Right hindlimb (tissue), 1 donor: ENCODE measurements at places on chromosomes 1 and 21.

GRCh38 chr1:8424539-8425116 is 106.7 kb downstream of the SLC45A1 start:
- no peak for DNase-seq

- no peak for DNase-seq
These were observed 347.4 kb upstream of the B3GALT2 start for GRCh38 chr1:193533853-193534252.

DNA sequence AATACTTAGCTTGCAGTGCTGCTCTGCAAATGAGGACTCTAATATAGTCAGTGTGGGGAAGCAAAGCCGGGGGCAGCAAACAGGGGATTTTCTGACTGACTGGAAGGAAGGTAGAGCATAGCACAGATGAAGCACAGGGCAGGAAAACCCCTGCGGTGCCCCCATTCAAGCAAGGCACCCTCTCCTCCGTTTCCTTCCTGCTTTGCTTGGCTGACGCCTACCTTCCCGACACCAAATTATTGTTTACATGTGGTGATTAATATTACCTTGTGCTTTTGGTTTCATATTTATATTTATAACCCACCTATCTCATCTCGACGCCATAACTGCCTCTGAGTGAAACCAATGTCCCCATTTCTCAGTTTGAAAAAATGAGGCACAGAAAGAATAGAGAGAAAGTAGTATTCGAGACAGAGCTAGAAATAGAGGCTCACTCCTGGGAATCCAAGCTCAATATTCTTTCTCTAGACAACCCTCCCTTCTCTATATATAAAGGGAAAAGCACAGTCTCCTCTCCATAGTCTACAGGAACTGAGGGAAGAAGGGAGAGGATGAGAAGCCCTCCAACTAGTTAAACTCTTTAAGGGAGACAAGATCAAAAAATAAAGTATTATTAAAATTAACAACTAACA is 41.3 kb downstream of the PIK3C2B start:
- no peak for DNase-seq

DNA sequence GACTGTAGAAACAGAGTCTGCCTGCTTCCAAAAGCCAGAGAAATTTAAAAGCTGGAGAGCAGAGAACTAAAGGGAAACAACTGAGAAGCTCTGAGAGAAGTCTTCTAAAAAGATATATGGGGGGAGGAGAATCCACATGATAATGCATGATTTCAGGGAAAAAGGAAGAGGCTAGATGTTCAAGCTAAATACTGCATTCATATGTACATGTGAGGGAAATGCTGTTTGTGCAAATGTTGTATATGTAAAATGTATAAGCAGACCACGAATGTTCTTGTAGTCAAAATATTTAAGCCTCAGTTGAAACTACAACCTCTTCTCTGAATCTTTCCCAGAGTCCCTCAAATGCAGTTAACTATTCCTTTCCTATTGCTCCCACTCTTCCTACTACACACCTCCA is 79.2 kb downstream of the AKT3 start:
- DNase-seq, result no peak

GRCh38 chr1:159436469-159436868 is 3.1 kb upstream of the OR10J1 start:
- no peak for DNase-seq

DNA sequence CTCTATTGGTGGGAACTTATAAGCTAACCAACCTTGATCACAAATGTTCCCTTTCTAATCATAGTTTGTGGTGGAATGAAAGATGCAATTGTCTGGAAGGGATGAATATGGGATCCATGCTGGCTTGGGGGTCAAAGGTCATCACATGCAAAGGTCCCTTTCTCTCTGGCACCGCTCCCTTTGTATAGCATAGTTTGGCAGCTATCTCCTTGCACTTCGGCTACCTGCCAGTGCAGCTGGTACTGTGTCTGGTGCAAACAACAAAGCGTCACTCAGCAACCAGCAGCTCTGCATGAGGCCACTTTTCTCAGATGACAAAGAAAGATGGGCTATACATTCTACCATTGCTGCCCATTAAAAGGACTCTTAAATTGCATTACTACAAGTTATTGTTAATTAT is 188.2 kb upstream of the NFIA start:
- DNase-seq, result peak; percentile 66

GRCh38 chr1:111660204-111661150 is 40.9 kb downstream of the RAP1A start:
- DNase-seq, result no peak

GRCh38 chr1:16727190-16728111 is 12.9 kb upstream of the RNU1-4 start:
- peak; percentile 16 for DNase-seq

GRCh38 chr1:157363660-157364140 is 188.6 kb downstream of the FCRL5 start:
- peak; percentile 44 for DNase-seq

DNA sequence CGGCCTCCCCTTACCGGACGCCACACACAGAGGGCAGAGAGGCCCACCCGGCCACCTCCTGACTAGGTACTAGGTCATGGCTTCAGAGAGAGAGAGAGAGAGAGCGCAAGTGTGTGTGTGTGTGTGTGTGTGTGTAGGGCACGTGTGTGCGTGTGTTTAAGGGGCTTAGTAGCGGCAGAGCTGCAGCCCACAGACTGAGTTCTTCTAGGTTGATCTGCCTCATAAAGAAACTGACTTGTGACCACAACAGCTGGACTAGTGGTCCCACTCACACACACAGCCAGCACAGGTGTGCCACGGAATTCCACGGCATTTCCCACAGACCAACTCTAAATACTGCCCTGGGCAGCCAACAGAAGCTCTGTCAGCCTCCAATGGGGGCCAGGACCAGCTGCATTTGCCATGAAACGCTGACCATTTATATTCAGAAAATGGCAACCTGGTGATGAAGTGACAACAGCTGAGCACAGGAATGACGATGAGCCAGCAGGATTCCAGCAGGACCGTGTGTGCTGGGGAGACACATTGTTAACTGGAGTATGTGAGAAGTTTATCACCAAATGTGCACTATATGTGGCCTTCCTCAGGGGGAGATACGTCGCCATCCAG is 38.8 kb upstream of the GPR153 start:
- no peak for DNase-seq

DNA sequence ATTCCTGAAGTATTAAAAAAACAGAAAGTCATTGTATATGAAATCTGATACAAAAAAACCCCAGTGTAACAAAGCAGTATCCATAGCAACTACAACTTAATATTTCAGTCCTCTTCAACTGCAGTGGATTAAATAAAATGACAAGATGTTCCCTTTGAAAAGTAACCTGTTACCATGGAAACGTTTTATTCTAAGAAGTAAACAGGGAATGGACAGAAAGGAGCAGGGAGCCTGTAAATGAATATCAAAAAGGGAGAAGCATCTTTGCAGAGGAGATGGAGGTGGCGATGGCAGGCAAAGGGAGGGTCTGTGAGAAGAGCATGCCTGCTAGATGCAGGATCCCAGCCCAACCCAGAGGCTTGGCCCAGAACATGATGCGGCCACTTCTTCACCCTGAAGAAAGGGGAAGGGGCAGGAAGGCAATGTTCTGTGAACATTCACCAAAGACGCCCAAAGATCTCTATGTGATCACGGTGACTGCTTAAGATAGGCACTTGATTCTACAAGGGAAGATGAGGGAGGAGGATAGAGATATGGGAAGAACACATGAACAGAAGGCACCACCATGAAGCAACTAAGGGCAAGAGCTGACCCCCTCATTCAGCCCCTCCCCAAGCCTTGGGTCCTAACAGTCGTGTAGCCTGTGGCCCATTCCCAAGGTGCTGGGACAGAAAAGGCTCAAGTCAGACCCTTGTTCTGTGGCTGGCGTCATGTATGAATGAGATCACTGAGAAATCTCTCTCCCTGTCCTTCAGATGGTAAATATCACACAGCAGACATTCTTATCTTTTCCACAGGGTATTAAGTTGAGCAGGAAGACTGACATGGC is 200.0 kb downstream of the SLC45A1 start:
- DNase-seq, result no peak

DNA sequence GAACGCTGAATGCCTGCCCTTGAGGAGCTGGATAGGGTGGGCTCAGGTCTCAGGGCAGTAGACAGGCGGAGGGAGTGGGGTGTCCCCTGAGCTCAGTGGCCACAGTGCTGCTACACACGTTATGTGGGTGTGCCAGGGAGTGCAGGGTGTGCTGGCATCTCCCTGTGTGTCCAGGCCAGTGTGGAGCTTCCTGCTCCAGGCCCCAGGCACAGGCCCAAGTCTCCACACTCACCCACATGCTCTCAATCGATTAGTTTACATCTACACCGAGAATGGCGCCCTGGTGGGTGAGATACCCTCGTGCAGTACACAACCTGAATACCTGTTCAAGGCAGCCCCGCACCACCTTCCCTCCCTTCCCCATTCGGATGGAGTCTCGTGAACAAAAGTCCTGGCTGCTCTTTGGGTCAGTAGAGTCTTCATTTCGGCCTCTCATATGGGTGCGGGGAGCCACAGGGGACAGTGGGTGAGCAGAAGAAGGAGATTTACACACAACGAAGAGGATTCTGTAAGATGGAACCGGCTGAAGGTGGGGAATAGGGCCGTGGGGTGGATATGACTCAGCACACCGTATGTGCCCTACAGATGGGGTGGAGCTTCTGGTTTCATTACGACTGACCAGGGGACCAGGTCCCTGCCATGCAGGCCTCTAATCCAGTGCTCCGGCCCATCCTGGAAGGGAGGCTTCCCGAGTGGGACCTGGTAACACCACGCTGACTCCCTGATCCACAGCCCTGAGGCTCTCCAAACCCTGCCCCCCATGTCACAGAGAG is 93.3 kb downstream of the SPSB1 start:
- DNase-seq, result no peak

DNA sequence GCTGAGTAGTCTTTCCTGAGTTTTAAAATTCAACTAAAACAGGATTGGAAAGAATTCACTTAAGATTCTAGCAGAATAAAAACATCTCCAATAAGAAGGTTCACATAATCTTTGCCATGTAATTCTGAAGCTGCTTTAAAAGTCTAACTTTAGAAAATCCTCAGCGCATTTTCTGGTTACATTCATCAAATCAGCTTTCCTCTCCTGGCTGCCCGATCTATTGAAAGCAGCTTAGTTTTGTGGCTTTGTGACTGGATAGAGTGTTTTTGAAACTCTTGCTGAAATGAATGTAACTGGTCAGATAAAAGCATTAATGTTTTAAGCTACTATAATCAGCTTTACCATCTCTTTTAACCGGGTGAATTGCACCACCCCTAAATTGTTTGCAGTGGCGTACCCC is 66.8 kb downstream of the DOP1B start:
- no peak for DNase-seq

DNA sequence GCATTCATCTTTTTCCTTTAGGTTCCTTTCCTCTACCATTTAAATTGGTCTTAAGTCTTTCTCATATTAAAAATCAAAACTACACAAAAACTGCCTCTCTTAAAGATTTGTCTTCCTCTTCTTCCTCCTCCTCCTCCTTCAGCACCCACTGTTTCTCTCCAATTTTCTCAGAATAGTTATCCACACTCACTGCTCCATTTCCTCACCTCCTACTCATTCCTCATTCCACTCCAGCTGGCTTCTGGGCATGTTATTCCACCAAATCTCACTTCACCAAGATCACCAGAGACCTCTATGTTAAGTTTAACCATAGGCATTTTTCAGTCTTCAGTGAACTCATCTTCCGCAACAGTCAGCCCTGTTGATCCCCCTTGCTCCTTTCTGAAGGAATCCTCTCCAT is 173.7 kb downstream of the SLC35F3 start:
- DNase-seq, result no peak

DNA sequence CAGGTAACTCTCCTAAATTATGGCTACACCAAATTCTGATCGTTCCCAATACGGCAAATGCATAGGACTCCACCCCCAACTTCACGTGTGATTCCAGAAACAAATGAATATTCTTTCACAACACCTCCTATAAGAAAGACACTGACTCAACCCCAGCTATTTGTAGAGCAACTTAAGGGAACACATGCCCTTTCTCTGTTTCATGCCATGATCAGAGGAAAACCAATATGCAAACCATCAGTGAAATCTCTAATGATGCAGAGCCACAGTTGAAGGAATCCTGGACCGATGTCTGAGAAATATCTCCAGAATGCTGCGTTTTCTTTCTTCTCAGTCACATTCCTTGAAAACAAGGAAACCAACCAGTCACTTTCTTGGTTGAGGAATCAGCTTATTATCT is 164.2 kb upstream of the PTBP2 start:
- DNase-seq, result no peak

GRCh38 chr21:26127918-26128317 is 42.7 kb downstream of the APP start:
- DNase-seq, result no peak

GRCh38 chr1:2534687-2535441 is 4.8 kb upstream of the HES5 start:
- DNase-seq, result no peak

- DNase-seq, result no peak
These were observed 2.6 kb upstream of the MYSM1 start for GRCh38 chr1:58702261-58703141.

DNA sequence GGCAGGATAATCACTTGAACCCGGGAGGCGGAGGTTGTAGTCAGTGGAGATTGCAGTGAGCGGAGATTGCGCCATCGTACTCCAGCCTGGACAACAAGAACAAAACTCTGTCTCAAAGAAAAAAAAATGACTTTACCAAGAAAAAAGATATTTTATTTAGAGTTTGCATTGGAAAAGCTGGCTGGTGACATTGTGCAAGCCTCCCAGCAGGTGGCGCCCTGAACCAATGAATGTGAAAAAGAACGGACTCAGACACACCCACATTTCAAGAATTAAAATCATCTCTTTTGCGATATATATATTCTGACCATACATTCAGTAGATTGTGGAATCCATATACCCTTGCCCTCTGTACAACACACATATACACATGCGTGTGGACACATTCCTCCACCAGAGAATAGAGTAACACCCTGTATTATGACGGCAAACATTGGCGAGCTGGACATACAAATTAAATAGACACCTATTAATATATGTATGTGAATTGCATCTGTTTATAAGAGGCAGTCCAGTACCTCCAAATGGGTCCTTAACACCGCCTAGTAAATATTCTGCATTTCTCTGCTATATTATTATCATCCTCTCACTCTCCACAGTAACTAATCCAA is 39.0 kb upstream of the CADM3 start:
- peak; percentile 50 for DNase-seq

DNA sequence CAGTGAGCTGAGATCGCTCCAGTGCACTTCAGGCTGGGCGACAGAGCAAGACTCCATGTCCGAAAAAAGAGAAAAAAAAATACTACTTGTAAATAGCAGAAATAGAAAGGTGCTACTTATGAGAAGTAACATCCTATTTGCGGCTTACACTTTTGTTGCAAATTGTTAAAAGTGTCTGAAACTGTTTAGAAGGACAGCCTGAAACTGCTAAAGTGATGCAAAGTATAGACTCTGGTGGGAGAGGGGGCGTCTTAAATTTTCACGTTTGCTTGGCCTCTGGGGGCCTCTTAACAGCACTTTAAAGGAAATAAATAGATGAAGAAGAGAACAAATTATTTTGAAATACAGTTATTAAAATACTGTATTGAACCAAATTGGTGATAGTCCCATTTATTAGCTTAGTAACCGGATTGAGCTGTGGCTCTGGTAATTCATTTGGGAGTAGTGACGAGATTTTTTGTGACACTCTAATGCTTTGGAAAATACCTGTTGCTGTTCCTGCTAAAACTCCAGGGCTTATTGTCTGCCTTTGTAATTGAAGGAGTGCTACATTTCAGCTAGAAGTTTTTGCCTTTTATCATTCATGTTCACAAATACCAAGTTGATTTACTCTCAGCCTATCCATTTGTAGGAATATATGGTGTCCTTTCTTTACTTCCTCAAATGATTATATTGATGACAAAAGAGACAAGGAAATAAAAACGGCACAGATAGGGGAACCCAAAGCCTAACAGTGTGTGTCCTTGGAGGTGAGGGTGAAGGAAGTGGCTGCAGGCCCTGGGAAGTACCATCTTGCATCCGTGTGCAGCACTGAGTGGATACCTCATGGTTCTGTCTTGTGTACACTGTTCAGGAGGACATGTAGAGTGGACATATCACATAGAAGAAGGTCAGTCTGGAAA is 6.2 kb downstream of the PKNOX1 start:
- no peak for DNase-seq
